NCI-H1417 treated with DMSO at 0.1 percent for 48 hours (cell line): ENCODE measurements at places on chromosomes 16 and 17.

- DNase-seq = no peak
Observed at GRCh38 chr17:68981288-68981687, 26.1 kb upstream of the ABCA8 start.

DNA sequence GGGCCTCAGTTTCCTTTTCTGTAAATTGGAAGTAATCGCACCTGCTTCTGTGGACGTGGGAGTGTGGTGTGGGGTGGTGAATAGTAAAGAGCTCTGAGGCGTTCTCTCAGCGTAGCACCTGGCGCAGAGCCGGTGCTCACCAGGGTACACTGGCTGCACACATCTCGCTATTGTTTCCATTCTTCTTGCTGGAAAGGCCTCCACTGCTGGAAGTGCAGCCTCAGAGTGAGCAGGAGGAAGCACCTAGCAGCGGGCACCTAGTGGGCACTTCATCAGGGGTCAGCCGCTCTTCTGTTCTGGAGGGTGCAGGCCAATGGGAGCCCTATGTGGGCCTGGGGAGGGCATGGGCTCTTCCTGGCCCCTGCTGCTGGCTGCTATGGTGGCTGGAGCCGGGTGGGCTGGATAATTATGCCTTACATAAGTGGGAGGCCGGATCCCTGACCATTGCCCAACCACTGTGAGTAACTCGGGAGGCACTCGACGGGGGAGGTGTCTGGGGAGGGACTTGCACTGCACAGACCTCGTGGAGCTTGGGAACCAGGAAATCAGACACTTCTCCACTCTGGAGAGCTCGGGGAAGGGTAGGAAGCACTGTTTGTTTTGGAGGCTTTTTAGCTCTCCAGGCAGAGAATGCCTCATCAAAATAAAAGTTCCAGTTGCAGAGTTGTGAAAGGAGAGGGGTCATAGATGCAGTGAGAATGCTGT lies 1.7 kb downstream of the MAP2K3 start:
- DNase-seq = no peak

GRCh38 chr16:29900102-29900887 lies at the start of gene ASPHD1:
Gene ASPHD1 (plus strand): TSS chr16:29900488. CDS start chr16:29900972, 484 bp downstream.
- no peak for DNase-seq

GRCh38 chr17:34351096-34351495 lies 5.2 kb upstream of the CCL13 start:
- no peak for DNase-seq

DNA sequence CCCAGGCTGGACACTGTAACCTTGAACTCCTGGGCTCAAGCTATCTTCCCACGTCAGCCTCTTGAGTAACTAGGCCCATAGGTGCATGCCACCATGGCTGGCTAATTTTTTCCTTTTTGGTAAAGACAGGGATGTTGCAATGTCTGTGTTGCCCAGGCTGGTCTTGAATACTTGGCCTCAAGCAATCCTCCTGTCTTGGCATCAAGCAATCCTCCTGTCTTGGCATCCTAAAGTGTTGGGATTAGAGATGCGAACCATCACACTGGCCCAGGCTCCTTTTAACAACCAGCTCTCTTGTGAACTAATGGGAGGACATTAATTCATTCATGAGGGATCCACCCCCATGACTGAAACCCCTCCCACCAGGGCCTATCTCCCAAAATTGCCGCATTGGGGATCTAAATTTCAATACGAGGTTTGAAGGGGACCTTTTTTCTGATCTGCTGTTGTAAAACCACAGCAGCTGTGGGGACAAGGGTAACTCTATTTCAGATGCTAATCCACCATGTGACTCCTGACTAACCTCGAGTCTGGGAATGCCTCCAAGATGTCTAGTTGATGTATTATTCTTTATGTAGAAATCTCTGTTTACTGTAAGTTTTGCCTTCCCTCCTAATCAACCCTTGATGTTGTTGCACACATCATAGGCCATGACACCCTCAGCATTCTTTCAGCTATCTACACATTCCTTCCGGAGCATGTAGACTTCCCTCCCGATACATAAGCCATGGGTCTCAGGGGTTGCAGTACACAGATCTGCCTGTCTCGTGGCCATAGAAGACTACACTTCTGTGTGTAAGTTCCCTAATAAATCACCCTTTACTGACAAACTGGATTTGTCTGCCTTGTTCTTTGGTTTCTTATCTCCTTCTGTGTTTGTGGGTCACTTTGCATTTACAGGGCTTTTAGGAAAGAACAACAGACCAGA lies 37.6 kb downstream of the RNF112 start:
- DNase-seq = no peak

GRCh38 chr17:40727447-40728231 lies 24.1 kb upstream of the KRT24 start:
- no peak for DNase-seq

DNA sequence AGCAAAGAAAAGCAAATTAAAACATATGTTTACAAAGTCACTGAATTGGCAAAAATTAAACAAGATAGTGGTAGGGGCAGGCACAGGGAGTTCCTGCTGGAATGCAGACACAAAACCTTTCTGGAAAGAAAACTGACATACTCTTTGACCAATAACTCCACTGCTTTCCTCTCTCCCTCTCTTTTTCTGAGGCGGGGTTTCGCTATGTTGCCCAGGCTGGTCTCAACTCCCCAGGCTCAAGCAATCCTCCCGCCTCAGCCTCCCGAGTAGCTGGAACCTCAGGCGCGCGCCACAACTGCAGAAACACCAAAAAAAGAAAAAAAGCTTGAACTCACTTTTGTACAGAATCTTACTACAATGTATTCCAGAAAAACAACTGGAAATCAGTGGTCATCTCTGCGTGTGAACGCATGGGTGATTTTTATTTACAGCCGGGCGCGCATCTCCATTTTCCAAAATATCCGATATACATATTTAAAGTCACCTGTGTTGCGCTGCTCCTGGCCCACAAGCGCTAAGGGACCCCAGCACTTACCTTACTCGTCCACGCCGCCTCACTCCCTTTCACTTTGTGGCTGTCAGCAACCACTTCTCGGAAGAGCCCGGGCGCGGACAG lies 480 bp downstream of the TXNL4B start:
- no peak for DNase-seq

DNA sequence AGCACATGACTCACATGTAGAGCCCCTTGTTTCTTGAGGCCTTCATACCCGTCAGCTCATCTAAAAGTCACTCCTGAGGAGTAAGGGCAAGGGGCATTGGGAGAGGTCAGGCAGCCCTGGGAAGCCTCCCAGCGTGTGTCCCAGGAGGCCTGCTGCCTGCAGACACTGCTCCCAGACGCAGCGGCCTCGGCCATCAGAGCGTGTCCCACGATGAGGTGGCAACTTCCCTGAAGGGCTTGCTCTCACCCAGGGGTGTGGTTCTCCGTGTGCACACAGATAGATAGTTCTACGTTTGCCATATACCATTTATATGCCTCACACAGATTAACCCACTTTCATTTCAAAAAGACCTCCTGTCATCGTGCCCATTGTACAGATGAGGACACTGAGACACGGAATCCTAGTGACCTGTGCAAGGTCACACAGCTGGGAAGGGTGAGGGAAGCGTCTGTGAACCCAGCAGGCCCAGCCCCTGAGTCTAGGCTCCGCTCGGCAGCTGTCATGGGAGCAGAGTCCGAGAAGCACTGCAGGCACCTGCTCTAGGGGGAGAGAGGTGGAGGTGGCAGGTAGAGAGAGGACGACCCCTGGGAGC lies 8.3 kb downstream of the TUBB3 start:
- no peak for DNase-seq

DNA sequence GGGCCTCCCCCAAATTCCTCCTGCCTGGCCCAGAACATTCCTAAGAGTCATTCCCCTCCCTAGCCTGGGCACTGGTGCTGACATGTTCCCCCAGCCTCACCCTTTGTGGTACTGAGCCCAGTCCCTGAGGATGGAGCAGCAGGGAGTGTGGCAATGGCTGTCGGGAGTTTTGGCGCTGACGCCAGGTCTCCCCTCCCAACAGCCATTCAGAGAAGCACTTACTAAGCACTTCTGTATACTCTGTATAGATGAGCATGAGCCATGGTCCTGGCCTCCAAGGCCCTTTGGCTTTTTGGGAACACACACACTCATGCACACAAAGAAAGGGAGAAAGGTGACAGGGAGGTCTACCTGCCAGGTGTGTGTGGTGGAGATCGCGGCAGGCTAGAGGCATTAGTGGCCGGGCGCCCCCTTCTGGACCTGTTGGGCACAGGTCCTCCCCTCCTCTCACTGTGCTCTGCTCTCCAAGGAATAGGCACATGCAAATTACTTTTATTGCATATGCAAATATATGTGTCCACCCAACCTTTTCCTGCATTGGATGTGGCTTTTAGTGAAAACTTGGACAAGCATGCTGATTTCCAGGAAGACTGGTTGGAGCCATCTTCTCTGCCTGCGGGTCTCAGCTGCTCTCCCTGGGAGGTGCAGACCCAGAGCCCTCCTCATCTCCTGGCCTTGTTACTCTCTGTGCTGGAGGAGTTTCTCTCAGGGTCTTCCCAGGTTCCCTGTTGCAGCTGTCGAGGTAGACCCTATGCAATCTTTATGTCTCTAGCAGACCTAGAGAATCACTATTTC lies 17.4 kb upstream of the C17orf107 start:
- no peak for DNase-seq

DNA sequence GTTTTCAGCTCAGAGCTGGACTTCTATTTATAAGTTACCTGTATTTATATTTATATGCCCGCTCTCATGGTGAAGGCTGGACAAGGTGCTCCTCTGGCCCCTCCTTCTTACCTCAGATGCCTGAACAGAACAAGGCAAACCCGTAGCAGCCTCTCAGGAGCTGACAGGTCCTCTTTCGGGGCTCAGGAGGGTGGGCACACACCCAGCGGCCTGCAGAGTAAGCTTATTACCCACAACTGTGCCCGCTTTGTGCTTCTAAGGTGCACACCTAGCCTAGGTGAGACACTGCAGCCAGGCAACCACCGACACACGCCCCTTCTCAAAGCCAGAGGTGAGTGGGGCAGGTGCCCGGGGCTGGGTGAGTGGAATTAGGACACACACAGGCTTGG lies 5.3 kb downstream of the NKIRAS2 start:
- no peak for DNase-seq

DNA sequence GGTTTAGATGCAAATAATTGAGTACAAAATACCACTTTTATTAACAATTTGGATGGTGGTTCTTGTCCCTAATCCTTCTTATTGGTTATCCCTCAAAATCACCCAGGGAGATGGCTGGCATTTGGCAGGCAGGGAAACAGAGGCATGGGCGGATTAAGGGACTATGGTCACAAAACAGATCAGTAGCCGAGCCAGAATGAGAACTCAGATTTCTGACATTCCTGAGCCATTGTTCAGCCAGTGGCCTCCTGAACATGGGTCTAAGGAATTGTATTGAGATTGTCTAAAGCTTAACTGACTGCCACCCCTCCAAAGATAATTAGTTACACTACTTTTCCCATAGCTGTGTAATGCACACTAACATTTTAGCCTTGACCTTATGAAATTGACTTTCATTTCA lies 88.4 kb downstream of the CHD9NB start:
- DNase-seq = no peak

DNA sequence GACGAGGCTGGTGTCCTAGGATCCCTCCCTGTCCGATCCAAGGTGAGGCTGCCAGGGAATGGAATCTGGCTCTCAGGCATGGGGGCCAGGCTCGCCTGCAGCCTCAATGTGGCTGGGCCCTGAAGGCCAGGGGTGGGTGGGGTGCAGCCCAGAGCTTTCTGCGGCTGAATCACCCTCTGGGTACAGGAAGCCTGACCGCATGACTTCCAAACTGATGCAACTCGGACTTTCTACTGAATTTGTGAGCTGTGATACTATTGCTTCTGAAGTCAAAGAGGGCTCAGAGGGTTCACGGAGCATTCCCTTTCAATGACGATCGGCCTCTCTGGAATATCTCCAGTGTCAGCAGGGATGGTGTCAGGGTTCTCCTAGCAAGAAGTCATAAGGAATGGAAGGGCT lies 123.7 kb downstream of the METRNL start:
- no peak for DNase-seq

GRCh38 chr17:39943702-39944392 lies 16.3 kb downstream of the LRRC3C start:
- no peak for DNase-seq

DNA sequence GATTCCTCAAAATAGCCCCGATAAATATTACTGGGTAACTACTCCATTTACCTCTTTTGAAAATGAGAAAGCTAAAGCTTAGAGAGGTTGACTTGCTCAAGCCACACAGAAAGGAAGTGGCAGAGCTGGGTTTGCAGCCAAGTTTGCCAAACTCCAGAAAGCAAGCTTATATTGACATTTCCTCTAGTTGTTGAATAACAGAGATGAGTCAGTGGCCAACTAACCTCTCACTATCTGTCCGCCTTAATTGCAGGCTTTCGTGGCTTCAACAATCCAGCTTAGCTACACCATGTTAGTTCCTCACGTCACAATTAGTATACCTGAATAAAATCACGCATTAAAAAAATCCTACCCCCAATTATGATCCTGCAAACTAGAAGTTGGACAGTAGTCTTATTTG lies 151.7 kb downstream of the CNTNAP4 start:
- no peak for DNase-seq

DNA sequence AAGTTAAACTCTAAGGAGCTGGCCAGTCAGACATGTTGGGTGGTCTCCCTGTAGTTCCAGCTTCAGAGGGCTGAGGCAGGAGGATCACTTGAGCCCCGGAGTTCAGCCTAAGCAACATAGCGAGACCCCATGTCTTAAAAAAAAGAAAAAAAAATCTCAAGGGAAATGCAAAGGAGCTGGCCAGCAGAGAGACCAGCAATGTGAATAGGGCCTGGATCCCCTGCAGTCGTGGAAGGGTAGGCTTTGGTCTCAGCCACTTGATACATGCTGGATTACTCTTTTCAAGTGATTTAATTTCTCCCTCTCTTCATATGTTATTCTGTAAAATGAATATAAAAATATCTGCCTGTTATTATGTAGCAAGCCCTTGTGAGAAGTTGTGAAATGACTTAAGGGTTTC lies 207.7 kb downstream of the SPECC1 start:
- no peak for DNase-seq

- DNase-seq = no peak
Observed at GRCh38 chr17:67902511-67903231, 77.4 kb downstream of the BPTF start.

DNA sequence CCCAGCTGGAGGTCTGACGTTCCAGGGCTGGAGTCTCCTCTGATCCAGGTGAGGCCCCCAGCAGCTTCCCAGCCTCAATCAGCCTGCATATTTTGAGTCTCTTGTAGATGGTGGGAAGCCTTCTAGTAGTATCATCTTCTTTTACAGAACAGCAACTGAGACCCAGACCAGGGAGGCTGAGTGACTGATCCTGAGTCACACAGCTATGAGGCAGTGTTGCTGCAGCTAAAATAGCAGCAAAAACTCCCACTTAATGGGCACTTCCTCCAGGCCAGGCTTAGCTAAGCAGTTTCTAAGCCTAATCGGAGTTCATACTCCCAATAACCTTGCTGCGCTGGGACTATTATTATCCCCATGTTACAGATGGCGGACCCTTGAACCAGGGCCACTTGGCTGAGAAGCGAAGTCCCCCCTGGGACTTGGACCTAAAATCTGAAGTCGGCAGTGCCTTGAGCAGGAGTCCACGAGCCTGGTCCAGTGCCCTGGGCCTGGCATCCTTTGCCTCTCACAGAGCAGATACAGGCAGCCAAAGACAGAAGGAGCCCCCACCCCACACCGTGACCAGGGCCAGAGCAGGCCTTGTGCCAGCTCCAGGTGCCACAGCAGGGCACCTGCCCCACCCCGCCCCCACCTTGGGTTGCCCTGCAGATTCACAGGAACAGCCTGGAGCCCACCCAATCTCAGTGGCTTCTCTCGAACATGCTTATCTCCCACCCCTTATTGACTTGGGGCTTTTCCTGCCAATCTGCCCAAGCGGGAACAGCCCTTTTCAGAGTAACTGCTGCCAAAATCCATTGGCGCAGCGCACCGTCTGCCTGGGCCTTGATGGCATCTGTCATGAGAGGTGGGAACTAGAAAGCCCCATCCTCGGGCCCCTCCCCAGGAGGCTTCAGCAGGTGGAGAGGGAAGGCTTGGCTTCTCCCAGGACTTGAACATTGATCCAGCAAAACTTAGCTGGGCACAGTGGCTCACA lies 65.1 kb downstream of the SOCS1 start:
- no peak for DNase-seq
